IMR-90 (cell line): ENCODE measurements at places on chromosomes 7 and 10. TPM values are rescaled to one million over a fixed set of nuclear protein-coding genes. Genes with fewer than 3 reads are reported as not detected.

CHAT gene
- not detected in 2 replicates for total RNA-seq

CPA4 gene
- 365 and 382 TPM in 2 replicates for total RNA-seq

DOCK4 gene
- 12.2 and 14.2 TPM in 2 replicates for total RNA-seq

CTAGE8 gene
- not detected in 2 replicates for total RNA-seq

PAPSS2 gene
- total RNA-seq, result 55.0 and 58.6 TPM in 2 replicates

MYO1G gene
- total RNA-seq, result under 0.01 TPM in 2 replicates

FGL2 gene
- 0.56 and 1.3 TPM in 2 replicates for total RNA-seq

AGR2 gene
- total RNA-seq, result not detected in 2 replicates

SP4 gene
- total RNA-seq, result 5.6 and 5.9 TPM in 2 replicates

C10orf90 gene
- 0.18 TPM in 1 of 2 replicates, not detected in the other for total RNA-seq

ENKUR gene
- under 0.01 TPM in 1 of 2 replicates, not detected in the other for total RNA-seq

FAM25C gene
- not detected in 2 replicates for total RNA-seq

GRCh38 chr10:129771991-129772431 is 192.1 kb downstream of the EBF3 start:
- no peak for DNase-seq

- DNase-seq, result peak; percentile 92
These were observed 7.9 kb downstream of the ENTPD7 start for GRCh38 chr10:99667108-99667751.

- DNase-seq, result peak; percentile 39
These were observed 252.7 kb upstream of the FERD3L start for GRCh38 chr7:19397911-19398310.

- DNase-seq, result peak; percentile 72
These were observed 233.6 kb downstream of the SNX13 start for GRCh38 chr7:17706734-17707133.

GRCh38 chr10:113907166-113907565 is 52.7 kb downstream of the NHLRC2 start:
- DNase-seq, result peak; percentile 29

- DNase-seq, result peak; percentile 98
These were observed 11.7 kb upstream of the VIM start for GRCh38 chr10:17216217-17216900.

GRCh38 chr10:498760-499435 is 190.6 kb downstream of the DIP2C start:
- no peak for DNase-seq

- peak; percentile 77 for DNase-seq
These were observed 54.8 kb downstream of the DAGLB start for GRCh38 chr7:6392712-6393666.

DNA sequence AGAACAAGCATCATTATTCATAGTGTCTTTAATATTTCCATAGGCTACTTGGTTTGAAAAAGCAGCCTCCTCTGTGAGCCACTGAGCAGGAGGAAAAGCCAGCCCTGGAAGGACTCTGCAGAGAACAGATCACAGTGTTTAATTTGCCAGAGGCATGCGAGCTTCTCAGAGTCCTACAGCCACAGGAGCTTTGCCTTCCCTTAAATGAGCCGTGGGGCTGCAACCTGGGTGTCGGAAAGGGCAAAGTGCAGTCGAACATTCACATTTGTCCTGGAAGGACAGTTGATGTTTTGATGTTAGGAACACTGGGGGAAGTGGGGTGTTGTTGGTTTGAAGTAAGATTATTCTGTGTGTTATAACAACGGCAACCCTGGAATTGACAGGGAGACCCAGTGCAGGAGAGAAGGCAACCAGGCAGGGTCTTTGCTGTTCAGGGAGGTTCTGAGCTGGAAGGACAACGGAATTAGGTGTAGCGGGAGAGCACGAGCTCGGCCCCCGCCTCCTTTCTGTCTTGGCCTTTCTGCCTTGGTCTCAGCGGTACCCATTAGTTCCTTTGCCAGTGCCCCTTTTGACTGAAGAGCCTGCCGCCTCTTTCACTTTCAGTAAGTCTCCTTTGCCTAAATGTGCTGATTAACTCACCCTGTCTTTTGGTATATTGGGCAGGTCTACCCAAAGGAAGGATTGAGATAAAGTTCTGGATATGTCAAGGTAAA is 192.3 kb upstream of the PITRM1 start:
- no peak for DNase-seq

GRCh38 chr7:92750447-92750839 is 85.9 kb downstream of the CDK6 start:
- DNase-seq, result peak; percentile 85

- no peak for DNase-seq
These were observed 755.2 kb upstream of the SORCS1 start for GRCh38 chr10:107919626-107920235.

GRCh38 chr7:107663196-107663595 is 2.6 kb downstream of the SLC26A4 start:
- no peak for DNase-seq

GRCh38 chr7:49885593-49886285 is 112.3 kb downstream of the VWC2 start:
- no peak for DNase-seq

GRCh38 chr10:78543749-78544362 is 510.2 kb downstream of the RPS24 start:
- peak; percentile 94 for DNase-seq

DNA sequence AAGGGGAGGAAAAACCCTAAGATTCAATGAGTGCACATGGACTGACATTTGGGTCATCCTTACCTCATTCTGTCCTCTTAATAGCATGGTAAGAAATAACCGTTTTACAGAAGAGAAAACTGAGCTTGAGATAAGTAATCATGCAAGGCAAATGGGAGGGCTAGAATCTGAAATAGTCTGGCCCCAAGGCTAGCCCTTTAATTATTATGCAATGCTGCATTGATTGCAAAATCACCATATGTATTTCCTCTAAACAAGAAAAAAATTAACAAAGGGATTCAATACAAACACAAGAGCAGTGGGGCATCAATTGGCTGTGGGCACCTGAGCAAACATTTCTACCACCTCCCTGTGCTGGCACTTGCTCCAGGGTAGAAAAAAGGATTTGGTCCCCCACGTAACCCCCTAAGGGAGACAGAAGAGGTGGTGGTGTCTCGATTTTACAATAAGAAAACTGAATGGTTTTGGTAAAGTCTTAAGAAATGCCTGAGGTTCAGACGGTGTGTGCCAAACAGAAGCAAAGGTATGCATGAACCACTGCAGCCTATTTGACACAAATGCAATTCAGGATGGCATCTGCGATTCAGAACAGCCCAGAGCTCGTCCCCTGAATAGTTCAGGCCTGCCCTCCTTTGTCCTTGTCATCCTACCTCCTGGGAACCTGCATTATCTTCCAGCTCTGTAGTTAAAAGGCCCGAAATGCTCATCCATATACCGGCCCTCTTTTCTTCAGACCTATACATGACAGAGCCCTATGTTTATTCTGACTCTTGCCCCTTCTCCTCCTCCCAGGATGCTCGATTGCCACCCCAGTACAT is 23.6 kb downstream of the PIP4K2A start:
- peak; percentile 28 for DNase-seq

GRCh38 chr10:110275128-110275729 is 29.5 kb downstream of the SMNDC1 start:
- no peak for DNase-seq

GRCh38 chr10:29174389-29174788 is 114.5 kb upstream of the LYZL1 start:
- no peak for DNase-seq

DNA sequence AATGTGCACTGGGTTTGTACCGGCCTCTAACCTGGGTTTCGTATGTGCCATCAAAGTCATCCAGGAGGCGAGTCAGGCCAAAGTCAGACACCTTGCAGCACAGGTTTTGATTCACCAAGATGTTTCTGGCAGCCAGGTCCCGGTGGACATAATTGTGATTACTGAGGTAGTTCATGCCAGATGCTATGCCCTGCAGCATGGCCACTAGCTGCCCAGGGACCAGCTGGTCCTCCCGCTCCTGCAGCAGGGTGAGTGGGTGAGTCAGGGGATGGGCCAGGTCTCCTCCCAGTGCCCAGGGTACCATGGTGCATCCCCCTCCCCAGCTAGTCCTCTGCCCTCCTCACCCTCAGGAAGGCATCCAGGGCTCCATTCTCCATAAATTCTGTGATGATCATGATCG is 13.6 kb downstream of the ZYX start:
- DNase-seq, result no peak
